ENCODE measurements at places on chromosomes 6 and 20. TPM values are rescaled to one million over a fixed set of nuclear protein-coding genes. Genes with fewer than 3 reads are reported as not detected.

- DNase-seq = no peak
These were observed 7.2 kb downstream of the SNX21 start for GRCh38 chr20:45840700-45841198.

GRCh38 chr20:63475209-63475608 lies 2.8 kb upstream of the KCNQ2 start:
- DNase-seq = no peak

DNA sequence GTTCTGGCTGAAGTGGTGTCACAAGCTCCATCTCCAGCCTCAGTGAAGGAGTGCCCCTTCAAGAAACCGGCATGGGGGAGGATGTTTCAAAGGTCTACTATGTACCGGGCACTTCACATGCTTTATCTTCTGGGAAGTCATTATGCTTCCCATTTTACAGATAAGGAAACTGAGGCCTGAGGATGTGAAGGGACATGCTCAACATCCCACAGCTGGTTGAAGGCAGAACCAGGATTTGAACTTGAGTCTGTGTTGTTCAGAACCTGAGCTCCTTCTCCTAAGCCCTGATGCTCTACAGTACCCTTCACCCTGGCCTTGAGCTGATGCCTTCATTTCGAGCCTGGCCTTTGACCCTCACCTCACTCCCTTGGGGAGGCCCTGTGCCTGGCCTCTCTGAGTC lies 13.0 kb downstream of the GLP1R start:
- no peak for DNase-seq

Gene SPATS1
- polyA plus RNA-seq = not detected

Gene APOBEC2
- not detected for polyA plus RNA-seq

Gene RAB5IF
- polyA plus RNA-seq = 129 TPM

Gene HEY2
- polyA plus RNA-seq = 0.48 TPM
